ENCODE measurements at places on chromosomes 4 and X. TPM values are rescaled to one million over a fixed set of nuclear protein-coding genes. Genes with fewer than 3 reads are reported as not detected.

GYPB gene
- not detected for total RNA-seq

CCNB3 gene
- total RNA-seq, result 0.68 TPM

DTHD1 gene
- not detected for total RNA-seq

ANKRD50 gene
- 47.6 TPM for total RNA-seq

MXRA5 gene
- total RNA-seq, result not detected

CLCN5 gene
- total RNA-seq, result 4.9 TPM

ZBTB33 gene
- total RNA-seq, result 12.5 TPM

SNCA gene
- total RNA-seq, result 34.8 TPM

ARMCX2 gene
- not detected for total RNA-seq

RNF212 gene
- not detected for total RNA-seq

RENBP gene
- not detected for total RNA-seq

TLR1 gene
- 2.2 TPM for total RNA-seq

IL15 gene
- 1.3 TPM for total RNA-seq

HERC5 gene
- 0.54 TPM for total RNA-seq

MAGEB2 gene
- total RNA-seq, result not detected

CXCL3 gene
- 9.8 TPM for total RNA-seq

DMP1 gene
- not detected for total RNA-seq

CLNK gene
- total RNA-seq, result not detected

NEUROG2 gene
- not detected for total RNA-seq

UBE2K gene
- 121 TPM for total RNA-seq

SLC25A6 gene
- 319 TPM for total RNA-seq

SLC4A4 gene
- total RNA-seq, result not detected

SOD3 gene
- total RNA-seq, result not detected

ARL9 gene
- 0.22 TPM for total RNA-seq

DCAF4L1 gene
- 0.72 TPM for total RNA-seq

TMPRSS11A gene
- not detected for total RNA-seq

DACH2 gene
- total RNA-seq, result not detected

SOX3 gene
- not detected for total RNA-seq

MRFAP1L1 gene
- 63.2 TPM for total RNA-seq

CFP gene
- total RNA-seq, result 0.71 TPM

TCP11X2 gene
- total RNA-seq, result not detected

RAB41 gene
- not detected for total RNA-seq
